Activated T-cell treated with anti-CD3 and anti-CD28 coated beads, Interleukin-2, amount 50 U/mL, for 72 hours (primary cell): ENCODE measurements at places on chromosomes 13 and 19. TPM values are rescaled to one million over a fixed set of nuclear protein-coding genes. Genes with fewer than 3 reads are reported as not detected.

- no peak overlapping the region for H3K27ac ChIP-seq
- H3K4me1 ChIP-seq, result peaks cover 27% of the 10 kb centered on the region
- H3K4me3 ChIP-seq, result no peak overlapping the region
- no peak for DNase-seq
- H3K27me3 ChIP-seq, result peaks cover 42% of the 10 kb centered on the region
Measured at GRCh38 chr19:38209671-38210457, 14.2 kb downstream of the DPF1 start.

Gene CDC37
- 128 TPM for total RNA-seq

DNA sequence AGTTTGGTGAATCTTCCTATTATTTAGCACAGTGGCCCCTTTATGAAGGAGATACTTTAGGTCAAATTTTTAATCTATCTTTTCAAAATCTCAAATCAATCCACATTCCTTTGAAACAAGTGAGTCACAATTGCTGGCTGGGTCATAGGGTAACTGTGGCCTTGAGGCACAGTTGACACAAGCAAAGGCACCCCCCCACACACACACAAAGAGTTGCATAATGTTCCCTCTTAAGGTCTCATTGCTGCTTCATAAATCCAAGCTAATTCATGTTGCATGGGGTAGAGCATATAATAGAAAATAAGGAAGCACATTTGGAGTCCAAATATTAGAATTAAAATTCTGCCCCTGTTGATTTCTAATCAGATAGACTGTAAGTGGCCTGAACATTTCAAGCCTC lies 171.5 kb downstream of the DLEU7 start:
- H3K4me3 ChIP-seq, result no peak overlapping the region
- H3K36me3 ChIP-seq, result no peaks in the 10 kb centered on the region
- H3K4me1 ChIP-seq, result no peaks in the 10 kb centered on the region
- H3K27ac ChIP-seq, result no peak overlapping the region

Gene CFAP97D2
- 0.36 TPM for total RNA-seq

- peaks cover 13% of the 10 kb centered on the region for H3K27me3 ChIP-seq
- DNase-seq, result no peak
- H3K36me3 ChIP-seq, result peaks cover 2% of the 10 kb centered on the region
- H3K4me3 ChIP-seq, result no peak overlapping the region
- H3K4me1 ChIP-seq, result no peaks in the 10 kb centered on the region
- no peak overlapping the region for H3K27ac ChIP-seq
Measured at GRCh38 chr13:43272851-43273250, 249.5 kb downstream of the DNAJC15 start.

DNA sequence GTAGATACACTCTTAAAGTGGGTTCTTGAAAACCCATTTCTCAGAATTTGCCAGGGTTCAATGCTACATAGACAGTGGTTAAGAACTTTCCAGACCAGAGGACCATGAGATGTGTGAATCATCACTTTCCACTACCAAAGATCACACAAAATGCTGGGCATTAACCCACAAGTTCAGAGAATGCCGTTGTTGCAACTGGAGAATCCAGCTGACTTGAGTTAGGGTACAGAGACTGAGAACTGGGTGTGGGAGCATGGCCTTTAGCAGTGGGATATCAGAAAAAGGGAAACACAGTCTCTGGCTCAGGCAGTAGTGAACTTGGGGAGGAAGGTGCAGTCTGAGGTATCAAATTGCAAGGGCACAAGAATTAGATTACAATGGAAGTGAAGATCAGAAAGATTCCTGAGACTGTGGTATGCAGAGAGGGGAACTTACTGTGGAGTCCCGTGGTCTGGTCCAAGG lies 51.5 kb upstream of the WDFY2 start:
- H3K27ac ChIP-seq, result no peak overlapping the region
- H3K4me1 ChIP-seq, result peaks cover 24% of the 10 kb centered on the region
- no peak for DNase-seq
- no peaks in the 10 kb centered on the region for H3K27me3 ChIP-seq
- no peak overlapping the region for H3K4me3 ChIP-seq
